ENCODE measurements at places on chromosomes 3 and 15.

GRCh38 chr3:120093911-120094775 is at the start of gene GSK3B:
GSK3B (minus strand) TSS chr3:120094447; CDS start chr3:120093434, 1,013 bp downstream.
- peak; percentile 79 for DNase-seq

DNA sequence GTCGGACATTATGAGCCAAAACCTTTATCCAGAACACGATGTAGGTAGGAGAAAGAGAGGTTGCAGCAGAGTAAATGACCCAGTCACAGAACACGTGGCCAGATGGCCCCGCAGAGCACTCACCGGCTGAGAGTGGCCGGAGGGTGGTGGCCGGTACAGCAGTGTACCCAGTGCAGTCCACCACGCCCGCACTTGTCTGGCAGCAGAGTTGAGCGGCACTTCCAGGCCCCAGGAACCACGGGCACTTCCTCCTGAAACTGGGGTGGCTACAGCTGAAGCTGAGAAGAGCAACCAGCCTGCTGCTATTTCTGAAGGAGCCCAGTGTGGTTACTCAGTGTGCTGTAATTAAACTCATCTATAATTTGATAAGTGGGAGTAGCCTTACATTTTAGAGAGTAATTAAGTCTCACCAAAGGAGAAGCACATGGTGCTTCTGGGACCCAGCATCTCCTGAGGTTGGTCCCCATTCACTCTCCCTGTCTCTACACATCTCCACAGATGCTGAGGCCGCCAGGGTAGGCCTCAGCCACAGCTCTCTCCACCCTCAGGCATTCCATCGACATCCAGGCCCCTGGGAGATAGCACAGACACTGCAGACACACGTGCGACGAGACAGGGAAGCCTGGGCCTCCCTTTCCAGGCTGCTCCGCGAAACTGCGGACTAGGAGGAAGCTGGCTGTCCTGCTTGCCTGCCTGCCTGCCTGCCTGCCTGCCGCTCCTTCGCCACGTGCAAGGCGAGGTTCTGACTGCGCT is 49.8 kb downstream of the BDH1 start:
- no peak for DNase-seq

GRCh38 chr3:58386626-58387365 is 46.8 kb downstream of the PDHB start:
- DNase-seq, result no peak

DNA sequence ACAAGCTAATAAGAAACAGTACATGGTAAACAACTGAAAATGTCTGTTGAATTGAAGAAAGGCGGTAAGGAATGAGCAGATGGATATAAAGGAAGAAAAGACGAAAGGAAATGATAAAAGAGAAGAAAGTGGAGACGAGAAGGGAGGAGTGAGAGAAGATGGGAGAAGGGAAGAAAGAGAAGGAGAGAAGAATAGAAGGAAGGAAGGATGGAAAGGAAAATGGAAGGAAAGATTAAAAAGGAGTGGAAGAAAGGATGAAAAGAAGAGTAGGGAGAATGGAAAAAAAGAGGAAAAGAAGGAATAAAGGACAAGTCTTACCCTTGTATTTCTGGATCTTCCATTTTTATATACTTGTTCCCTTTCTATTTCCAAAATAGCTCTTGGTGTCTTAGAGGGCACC is 17.7 kb downstream of the CPNE4 start:
- DNase-seq, result no peak

GRCh38 chr3:71581457-71582035 is 2.0 kb downstream of the FOXP1 start:
- no peak for DNase-seq

DNA sequence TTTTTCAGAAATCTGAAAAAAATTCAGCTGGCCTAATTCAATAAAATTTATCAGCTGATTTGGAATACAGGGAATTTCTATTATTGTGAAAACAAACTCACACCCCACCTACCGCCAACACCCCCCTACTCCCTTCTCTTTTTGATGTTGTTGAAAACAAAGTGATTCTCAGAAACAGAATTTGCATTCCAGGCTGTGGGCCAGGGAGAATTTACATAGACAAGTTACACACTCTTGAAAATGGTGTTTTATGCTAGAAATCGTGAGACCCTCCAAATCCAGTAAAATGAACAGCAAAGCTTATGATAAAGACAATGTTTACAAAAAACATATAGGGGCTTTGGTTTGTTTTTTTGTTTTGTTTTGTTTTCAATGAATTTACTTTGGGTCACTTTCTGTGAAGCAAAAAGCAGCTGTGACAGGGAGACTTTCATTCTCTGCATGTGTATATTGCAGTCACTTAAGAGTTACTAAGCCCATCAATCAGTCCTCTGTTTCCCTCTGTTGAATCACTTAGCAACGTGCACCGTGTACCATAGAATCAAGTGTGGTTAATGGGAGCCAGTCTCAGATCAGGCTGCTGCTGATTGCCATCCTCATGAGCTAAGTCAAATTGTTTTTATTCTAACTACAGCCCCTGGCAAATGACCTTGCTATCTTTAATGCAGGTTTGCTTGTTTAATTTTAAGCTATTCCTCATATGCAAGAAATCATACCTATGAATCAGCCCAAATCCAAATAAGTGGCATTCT is 159.8 kb downstream of the ALCAM start:
- no peak for DNase-seq

- DNase-seq, result no peak
Measured at GRCh38 chr3:142433110-142433509, 14.7 kb downstream of the XRN1 start.

DNA sequence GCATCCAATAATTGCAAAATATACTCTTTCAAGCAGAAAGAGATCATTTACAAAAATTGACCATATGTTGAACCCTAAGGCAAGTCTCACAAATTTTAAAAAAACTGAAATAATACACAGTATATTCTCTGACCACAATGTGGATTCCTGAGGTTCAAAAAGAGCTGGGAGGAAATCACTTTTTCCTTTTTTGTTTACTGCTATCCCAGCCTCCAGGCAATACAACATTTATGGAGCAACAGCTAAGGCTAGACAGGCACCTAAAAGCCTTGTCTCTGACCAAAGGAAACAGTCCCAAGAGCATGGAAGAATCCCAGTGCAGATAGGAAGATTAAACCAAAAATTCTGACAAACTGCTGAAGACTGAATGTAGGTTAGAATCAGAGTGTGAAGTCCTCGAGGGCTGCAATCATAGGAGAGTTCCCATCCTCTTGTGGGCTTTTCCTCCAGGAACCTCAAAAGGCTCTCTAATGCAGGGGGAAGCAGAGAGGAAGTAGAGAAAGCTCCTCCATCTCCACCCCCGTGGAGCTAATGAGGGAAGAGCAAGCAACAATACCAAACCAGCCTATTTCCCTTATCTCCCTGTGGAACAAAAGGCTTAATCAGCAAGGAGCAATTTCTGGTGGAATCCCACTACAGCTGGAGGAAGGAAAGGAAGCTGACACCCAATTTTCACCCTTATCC is 57.0 kb downstream of the TMCC1 start:
- DNase-seq, result no peak

DNA sequence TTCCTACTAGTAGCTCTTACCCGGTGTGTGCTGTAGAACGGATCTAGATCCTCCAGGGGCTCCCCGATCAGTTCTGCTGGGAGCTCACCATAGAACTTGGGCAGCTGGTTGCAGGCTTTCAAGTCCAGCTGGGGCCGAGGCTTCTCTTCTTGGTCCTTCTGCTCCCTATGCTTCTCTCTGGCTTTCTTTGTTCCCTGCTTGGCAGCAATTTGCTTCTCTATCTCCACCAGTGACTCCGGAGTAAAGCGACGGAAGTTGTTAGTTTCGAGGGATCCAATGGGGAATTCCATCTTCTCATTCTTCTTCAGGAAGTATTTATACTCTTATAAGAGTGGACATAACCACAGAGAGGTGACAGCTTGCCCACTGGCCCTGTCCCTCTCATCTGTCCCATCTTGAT is 22.3 kb downstream of the SCN10A start:
- no peak for DNase-seq

DNA sequence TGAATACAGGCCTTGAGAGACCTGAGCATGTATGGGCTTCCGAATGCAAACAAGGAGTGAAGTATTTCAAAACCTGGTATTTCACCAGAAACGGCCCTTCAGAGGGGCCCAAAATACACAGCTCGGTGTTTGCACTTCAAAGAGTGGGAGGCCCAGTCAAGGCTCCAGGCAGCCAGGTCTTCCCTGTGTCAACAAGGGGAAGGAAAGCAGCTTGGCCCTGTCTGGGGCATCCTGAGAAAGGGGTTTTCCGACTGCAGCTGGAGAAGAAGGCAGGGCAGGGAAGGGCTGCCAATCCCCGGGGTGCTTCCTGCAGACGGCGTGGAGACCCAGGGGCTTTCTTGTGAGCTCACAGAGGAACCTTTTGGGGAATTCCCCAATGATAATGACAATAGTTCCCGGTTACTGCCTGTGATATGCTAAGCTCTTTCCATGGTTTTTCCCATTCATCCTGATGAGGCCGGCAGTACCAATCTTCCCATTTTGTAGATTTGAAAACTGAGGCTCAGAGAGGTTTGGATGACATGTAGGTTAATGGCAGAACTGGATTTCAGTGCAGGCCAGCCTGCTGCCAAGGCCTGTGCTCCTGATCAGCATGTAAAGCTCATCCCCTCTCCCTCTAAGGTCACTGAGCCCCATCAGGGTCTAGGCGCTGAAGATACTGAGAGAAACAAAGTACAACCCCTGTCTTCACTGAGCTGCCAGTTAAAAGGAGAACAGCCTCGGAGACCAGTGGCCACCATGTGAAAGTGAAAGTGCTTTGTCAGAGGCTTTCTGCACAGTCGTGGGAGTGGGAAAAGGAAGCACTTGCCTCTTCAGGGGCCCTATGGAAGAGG is 43.0 kb upstream of the TLE3 start:
- DNase-seq, result no peak

GRCh38 chr3:150784747-150785125 is 21.8 kb upstream of the SIAH2 start:
- no peak for DNase-seq

GRCh38 chr3:56415652-56416051 is 52.6 kb downstream of the ERC2 start:
- DNase-seq, result no peak

- DNase-seq, result no peak
Measured at GRCh38 chr15:83605111-83605945, 48.6 kb upstream of the ADAMTSL3 start.

DNA sequence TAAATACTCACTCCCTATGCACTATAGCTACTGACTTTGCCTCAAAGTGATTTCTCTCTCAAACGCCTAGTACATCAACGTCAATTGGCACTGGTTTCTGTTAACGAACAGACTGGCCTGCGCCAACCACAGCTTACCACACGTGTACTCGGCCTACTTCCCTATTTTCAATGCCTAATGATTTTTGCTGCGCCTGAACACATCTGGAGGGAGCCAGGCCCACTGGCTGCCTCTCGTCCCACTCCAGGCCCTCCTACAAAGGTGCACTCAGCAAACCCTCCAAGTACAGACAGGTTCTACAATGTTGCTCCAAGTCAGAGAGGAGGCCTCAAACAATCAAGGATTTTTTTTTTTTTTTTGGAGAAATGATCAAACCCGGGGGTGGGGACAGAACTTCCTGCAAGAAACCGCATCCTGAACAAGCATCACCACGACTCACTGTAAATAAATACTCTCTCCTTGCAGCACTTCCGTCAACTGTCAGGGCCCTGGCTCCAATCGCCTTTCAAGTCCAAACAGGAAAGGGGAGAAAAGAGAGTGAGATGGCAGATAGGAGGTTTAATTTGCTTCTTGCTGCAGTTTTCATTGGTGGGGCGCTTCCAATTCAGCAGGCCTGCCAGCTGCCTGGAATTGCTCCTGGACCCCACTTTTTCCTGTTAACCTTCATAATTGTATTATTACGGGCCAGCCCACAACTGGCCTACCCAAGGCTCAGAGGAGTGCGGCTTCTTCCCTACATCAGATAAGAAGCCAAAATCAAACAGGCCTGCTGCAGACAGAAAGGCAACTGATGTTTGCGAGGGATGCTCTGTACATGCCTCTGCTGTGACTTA is 139.3 kb downstream of the FOXP1 start:
- DNase-seq, result peak; percentile 80

DNA sequence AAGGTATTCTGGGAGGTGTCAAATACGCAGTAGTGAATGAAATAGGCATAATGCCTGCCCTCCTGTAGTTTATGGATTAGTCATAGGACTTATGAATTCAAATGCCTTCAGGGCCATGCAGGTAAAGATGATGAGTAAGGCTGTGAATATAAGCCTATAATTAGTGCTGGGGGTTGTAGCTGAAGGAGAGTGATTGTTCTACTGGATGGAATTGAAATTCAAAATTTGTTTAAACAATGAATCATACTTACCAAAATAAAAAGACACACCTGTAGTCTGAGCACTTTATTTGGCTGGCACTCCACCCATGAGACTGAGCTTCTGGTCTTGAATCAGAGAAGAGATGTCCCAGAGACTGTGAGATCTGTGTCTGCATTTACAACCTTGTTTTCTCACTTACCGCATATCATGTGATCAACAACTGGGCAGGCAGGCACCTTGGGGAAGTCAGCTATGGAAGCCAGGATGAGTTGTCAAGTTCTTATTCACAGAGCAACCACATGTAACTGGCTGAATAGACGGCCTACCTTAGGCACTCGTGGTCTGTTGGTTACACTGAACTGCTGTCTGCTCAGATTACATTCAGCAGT is 291.8 kb downstream of the NAALADL2 start:
- DNase-seq, result no peak

- DNase-seq, result no peak
Measured at GRCh38 chr3:141656771-141657170, 81.3 kb upstream of the RNF7 start.

GRCh38 chr3:177425042-177425441 is 227.8 kb upstream of the TBL1XR1 start:
- DNase-seq, result no peak

DNA sequence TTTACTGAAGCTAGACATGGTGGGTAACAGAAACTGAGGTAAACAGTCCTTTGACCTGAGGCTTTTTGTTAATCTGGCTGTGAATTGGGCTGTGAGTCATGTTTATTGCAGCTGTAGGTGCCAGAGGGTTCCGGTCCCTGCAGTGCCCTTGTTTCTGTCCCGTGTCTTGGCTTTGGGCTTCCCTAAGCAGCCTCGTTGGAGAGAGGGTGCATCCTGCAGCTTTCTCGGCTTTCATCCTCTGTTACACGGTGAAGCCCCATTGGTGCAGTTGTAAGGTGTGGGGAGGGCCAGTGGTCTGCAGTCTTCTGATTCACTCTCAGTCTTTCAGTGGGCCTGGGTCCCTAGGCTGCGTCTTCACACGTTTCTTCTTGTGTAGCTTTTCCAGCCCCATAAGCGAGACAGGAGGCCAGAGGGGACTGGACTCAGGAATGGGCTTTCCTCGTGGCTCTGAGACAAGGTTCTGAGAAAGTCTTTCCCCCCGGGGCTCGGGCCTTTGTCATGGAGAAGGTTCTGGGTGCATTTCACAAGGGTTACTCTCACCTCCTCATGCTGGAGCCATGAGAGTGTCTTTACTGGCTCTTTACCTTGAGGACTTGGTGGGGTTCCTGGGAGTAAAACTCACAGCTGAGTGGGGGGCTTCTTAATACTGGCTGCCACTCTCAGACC is 33.1 kb downstream of the ASB7 start:
- DNase-seq, result no peak

Measured in ureter (tissue), 1 donor.